ENCODE measurements at places on chromosomes 6 and 20.

- no peak for DNase-seq
These were observed 326.5 kb downstream of the FOXA2 start for GRCh38 chr20:22257912-22258311.

- no peak for DNase-seq
These were observed 218.6 kb upstream of the ZFP64 start for GRCh38 chr20:52410182-52410647.

DNA sequence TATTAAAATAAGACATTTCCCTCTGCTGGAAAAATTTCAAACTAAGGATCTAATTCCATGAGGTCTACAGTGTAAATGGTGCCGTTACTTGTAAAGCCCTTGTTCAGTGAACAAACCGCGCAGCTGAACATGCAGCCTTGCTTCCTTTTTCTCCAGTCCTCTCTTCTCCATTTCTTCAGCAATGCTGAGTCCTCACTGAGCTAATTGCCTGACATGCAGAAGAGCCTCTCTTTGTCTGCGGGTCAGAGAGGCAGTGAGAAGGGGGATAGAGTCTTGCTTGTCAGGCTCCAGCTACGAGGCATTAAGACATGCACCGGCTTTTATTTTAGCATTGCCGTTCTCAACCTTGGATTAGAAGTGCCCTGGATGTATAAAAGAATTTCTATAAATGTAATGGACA is 25.7 kb downstream of the ZDHHC14 start:
- DNase-seq: no peak

- no peak for DNase-seq
These were observed 281.8 kb downstream of the NRN1 start for GRCh38 chr6:5724911-5725310.

- DNase-seq: no peak
These were observed 2.0 kb downstream of the OPRM1 start for GRCh38 chr6:154041001-154041400.

DNA sequence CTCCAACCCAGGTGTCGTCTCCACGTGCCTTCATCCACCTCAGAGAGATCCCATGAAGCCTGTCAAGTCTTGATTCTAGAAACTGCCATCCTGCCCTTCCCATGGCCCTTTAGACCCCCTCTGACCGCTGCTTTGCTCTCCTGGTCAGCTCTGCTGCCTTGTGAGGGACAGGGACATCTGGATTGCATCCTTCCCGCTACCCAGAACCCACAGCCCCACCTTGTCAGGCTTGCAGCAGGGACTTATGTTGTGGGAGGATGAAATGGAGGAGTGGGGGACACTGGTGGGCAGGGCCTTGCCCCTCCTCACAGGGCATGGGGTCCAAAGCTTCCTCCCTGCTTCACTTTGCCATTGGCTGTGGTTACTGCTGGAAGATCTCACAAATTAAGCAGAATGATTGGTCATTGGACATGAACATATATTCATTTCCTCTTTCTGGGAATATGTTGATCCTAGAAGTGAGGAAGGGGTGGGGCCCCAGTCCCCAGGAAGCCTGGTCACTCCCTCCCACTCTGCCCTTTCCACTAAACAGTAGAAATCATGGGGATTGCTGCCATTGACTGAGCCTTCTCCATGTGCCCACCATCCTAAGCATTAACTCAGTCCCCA is 4.5 kb downstream of the GLP1R start:
- no peak for DNase-seq

- DNase-seq: no peak
These were observed 6.5 kb downstream of the HELZ2 start for GRCh38 chr20:63567386-63568169.

DNA sequence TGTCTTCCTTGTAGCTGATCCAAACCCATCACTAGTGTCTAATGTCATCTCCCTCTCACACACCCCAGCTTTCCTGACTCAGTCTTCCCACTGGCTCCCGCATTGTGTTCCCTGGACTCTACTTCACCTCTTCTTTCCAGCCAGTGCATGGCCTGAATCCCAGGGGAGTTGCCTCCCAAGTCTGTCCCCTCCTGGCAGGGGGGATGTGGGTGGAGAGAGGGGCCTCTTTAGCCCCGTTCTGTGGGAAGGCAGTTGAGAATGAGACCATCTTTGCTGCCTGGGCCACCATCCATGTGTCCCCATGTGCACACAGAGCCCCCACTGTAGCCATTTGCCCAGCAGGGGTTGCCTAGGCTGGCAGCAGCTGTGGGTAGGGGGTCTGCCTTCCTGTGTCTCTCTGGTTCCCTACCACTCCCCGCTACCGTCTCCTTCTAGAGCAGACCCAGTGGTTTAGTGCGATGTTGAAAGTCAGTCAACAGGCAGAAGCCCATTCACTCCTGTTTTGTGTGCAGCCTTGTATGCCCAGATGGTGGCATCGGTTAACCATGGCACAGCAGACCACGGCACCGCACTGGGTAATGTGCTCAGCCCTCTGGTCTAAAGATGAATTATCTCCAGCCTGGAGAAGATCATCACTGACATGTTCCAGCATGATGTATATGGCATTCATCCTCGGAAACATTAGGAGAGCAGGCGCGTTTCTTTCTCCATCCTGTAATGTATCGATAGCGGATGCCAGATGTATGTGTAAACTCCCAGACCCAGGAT is 178.8 kb upstream of the SNX9 start:
- DNase-seq: peak; percentile 57

DNA sequence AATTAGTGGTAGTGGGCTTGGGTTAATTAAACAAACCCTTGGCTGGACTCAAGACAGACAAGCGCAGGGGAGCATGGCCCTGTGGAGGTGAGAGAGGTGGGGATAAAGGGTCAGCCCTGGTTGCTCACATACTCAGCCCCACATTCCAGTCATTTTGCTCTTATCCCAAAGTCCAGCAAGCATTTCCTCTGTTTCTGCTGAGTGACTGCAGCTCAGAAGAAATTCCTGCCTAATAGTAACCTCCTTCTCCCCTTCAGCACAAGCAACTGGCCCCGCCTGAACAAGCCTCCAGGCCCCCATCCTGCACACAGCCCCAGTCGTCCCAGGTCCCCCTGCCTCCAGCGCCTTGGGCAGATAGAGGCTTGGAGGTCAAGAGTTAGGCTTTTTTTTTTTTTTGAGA is 3.6 kb upstream of the TFEB start:
- DNase-seq: no peak

- DNase-seq: no peak
These were observed 69.0 kb downstream of the BTBD9 start for GRCh38 chr6:38570750-38571149.

DNA sequence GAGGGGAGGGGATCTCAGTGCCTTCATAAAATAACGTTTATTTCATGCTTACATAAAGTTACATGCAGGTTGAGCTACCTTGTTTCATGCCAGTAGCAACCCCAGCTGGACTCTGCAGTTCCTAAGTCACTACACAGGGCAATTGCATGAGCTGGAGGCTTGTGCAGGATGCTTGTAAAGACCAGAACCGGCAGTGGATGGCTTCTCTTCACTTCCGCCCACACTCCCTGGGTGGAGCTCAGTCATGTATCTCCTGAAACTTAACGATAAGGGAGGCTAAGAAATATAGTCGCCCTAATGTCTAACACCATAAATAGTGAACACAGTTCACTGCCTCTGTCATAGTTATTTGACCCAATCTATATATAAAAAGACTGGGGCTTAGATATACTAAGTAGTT is 99.4 kb upstream of the RAB32 start:
- DNase-seq: no peak

DNA sequence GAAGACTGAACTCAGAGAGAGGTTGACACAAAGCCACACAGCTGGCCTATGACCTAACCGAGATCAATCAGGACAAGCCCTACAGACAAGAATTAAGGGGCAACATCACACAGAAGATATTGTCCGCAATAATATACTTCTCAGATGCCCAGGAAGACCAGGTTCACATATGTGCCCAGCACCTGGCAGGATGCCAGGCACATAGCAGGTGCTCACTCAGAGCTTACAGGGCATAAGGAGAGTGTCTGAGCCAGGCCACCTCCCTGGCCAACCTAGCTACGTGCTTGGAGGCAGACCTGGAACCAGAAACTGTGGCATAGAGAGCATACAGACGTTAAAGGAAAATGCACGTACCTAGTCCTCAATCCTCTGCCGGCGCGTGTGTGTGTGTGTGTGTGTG is 87.0 kb upstream of the LRFN2 start:
- DNase-seq: no peak

DNA sequence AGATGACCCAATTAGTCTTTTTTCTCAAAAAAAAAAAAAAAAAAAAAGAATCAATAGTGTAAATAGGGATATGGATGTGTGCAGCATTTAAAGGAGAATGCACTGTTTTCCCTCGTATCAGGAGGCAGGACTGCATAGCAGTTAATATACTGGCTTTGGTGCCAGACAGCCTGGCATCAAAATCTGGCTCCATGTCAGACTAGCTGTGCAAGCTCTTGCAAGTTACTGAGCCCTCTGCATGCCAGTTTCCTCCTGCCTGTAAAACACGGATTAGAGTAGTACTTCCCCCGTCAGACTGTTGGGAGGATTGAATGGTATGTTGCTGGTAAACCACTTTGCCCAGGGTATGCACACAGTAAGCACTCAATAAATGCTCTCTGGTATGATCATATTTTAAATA is 594.2 kb upstream of the CHD6 start:
- DNase-seq: no peak

DNA sequence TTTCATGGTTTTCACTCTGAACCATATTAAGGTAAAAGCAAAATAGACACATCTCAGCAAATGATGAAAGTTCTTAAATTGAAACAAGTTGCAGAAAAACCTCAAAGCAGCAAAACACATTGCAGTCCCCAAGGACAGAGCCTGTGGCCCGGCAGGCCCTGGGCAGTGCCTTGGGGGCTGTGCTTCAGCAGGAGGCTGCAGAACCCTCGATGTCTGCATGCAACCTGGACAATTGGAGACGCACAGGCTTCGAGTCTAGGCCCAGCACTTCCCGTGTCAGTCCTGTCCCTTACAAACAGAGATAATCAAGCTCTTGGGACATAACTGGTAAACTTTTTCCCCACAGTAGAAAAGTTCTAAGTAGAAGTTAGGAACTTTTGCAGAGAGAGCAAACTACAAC is 9.2 kb downstream of the PYGB start:
- no peak for DNase-seq

- no peak for DNase-seq
These were observed 380.3 kb upstream of the JARID2 start for GRCh38 chr6:14865531-14866100.

DNA sequence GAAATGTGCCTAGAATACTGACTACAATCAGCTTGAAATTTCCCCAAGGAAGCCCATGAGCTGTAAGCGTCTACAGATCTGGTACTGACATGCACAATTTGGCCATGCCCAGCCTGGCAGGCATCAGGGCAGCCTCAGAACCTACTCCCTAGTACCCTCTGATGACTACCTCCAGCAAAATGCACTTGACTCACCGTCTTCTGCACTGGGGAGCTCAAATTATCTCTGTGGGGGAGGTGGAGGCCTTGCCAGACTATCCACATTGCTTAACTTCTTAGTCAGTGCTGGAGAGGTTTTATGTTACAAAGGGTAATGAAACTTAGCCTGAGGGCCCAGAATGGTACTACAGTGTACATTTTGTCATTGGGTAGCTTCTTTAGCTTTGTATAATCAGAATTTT is 126.0 kb upstream of the ADGRF1 start:
- DNase-seq: peak; percentile 5

- DNase-seq: no peak
These were observed 2.7 kb downstream of the BCAS1 start for GRCh38 chr20:54067606-54068174.

DNA sequence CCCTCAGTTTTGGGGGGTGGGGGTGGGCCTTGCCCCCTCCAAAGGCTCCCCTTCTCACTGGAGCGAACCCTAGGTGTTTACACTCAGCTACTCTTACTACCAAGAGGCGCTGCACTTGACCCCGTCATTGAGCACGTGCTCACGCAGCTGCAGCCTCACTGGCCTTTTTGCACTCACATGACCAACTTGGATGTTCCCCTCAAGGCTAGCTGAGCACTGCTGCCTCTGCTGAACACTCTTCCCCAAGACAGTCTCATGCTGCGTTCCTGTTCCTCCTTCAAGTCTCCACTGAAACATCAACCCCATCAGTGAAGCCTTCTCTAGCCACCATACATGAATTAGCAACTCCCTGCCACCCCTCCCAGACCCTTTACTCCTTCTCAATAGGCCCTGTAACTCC is 4.0 kb downstream of the SOD2 start:
- no peak for DNase-seq

GRCh38 chr20:41991412-41991811 is 373.2 kb upstream of the CHD6 start:
- no peak for DNase-seq

GRCh38 chr6:142482249-142482648 is 180.4 kb downstream of the ADGRG6 start:
- DNase-seq: no peak

- peak; percentile 31 for DNase-seq
These were observed 290.0 kb upstream of the PTCHD4 start for GRCh38 chr6:48401016-48401415.

DNA sequence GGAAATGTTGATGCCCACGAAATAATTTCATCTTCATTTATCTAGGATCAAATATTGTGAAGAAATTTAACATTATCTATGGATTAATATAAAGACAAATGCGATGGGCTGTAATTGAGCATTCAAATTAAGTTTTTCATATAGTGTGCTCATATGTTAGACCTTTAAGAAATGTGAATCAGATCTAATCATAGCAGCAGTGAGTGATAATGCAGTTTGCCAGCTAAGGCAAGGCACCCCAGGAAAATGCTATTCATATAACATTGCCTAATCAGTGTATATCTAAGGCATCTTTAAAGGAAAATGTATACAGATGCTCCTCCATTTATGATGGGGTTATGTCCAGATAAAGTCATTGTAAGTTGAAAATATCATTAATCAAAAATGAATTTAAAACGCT is 135.2 kb downstream of the KCNQ5 start:
- DNase-seq: no peak

DNA sequence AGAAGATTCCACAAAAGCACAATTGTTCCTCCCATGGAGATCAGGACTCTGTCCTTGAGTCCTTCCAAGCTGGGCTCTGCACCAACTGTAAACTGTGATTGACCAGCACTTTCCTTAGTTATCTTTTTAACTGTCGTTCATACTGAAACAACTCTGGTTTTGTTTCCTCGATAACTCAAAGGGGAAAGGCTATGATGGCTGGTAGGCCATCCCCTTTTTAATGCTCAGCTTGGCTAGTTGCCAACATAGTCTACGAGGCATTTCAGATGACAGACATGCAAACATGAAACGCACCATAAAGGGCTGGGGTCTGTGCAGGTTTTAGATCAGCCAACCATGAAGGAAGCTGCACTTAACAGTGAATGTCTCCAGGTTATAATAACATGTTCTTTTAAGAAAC is 497.1 kb upstream of the ARID1B start:
- no peak for DNase-seq

GRCh38 chr20:49303065-49303552 is 25.3 kb upstream of the ZNFX1 start:
- DNase-seq: no peak

DNA sequence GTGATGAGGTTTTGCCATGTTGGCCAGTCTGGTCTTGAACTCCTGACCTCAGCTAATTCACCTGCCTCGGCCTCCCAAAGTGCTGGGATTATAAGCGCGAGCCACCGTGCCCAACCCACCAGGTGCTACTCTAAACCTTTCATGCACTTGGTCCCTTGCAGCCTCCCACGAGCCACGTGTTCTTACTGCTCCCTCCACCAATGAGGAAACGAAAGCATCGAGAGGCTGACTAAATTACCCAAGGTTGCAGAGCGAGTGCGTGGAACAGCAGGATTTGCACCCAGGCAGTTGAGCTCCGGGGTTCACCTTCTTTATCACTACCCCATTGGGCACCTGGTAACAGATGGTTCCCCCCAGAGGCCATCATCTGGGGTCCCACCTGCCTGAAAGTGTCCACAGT is 208.3 kb downstream of the LY86 start:
- DNase-seq: no peak
